ENCODE measurements at places on chromosomes 11 and 22.
A peak's percentile ranks its signal among the peaks of the same experiment; 100 is the strongest.

DNA sequence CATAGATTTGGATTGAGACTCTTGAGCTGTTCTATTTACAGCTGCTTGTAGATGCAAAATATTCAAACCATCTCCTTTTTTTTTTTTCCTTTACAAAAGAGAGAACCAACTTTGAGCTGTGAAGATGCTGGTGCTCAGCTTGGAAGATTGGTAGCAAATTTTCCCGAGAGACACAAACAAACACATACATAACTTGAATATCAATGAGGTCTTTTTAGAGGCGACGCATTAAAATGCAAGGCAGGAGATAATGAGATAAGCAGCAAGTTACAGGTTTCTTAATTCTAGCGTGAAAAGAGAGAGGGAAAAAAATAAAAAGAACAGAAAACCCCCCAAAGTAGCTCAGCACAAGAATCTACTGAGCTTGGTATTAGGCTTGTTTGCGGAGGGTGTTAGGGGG, 247.0 kb upstream of the SORL1-AS1 start:
- no peak for DNase-seq

DNA sequence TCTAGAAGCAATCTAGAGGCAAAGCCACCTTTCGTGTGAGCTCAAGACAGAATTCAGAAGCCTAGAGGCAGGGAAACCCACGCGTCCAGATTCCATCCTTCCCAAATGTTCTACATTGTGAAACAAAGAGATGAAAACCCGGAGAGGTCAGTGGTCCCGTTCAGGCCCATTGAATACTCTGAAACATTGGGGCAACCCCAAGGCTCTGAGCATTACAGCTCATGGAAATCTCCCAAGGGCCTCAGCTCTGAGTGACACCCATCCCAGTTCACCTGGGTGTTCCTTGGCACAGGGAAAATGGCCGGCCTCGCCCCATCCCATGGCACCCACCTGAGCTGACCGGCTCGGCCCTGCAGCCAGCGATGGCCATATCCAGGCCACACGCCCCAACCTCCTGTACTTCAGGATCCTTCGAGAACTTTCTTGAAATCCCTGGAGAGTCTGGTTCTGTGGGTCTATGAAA, 128.6 kb upstream of the FGF3 start:
- no peak for DNase-seq

- no peak for DNase-seq
Observed at GRCh38 chr11:119315131-119316015, 1.6 kb downstream of the MCAM start.

- no peak for DNase-seq
Observed at GRCh38 chr11:113521737-113522517, 46.7 kb upstream of the DRD2 start.

- no peak for DNase-seq
Observed at GRCh38 chr11:120912915-120913314, 111.0 kb upstream of the TBCEL start.

- peak; percentile 82 for DNase-seq
Observed at GRCh38 chr11:17683377-17684161, 35.8 kb upstream of the MYOD1 start.

- DNase-seq, result no peak
Observed at GRCh38 chr11:119117004-119117706, 4.2 kb upstream of the HINFP start.

DNA sequence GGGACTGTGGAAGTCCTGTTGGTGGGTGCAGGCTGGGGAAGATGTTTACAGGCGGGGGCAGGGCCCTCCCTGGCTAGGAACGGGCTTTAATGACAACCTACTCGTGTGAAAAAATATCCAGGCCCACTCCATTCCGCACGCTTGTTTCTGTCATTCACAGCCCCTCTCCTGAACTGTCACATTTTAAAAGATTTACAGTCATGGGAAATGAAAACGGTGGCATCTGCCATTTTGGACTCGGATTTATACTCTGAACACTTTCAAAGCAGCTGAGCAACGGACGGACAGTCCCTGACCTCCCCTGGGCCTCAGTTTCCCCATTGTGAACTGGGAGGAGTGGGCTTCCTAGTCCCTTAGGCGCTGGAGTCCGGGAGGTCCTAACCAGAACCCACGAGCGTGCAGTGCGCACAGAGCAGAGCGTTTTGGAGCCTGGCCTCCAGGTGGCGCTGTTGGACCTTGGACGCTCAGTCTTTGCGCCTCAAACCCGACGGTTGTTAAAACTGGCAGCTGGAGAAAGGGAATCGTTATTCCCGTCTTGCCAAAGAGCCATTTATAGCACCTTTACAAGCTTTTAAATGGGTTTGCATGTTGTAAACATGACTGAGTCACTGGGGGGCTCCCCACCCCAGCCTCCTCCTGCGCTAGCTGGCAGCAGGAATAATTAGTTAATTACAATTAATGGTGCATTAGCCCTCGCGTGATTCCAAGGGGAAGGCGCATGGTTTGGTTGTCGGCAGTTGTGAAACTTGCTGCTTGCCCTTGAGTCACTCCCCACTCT, 75.3 kb downstream of the FBLN1 start:
- DNase-seq, result peak; percentile 57

DNA sequence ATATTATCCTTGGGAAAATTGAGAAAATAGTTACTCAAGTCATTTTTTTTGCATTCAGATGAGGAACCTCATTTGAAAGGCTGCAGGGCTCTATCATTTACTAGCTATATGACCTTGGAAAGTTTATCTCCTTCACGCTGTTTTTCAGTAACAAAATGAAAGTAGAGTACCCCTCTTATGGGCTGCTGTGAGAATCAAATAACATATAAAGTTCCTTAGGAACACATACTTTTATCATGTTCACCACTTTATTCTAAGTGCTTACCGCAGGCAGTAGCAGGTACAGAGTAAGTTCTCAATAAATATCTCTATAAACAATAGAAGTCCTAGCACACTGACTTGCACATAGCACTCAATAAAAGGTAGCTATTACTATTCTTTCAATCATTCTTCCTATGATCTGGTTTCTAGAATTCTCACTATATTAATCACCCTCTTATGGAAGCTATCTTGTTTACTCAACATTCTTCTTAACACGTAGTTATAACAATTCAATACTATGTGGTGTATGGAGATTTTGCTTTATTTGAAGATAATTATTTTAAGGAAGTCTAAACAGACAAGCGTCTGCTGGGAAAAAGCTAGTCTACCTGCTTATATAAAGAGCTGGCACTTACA, 1.9 kb downstream of the C11orf71 start:
- DNase-seq, result no peak

DNA sequence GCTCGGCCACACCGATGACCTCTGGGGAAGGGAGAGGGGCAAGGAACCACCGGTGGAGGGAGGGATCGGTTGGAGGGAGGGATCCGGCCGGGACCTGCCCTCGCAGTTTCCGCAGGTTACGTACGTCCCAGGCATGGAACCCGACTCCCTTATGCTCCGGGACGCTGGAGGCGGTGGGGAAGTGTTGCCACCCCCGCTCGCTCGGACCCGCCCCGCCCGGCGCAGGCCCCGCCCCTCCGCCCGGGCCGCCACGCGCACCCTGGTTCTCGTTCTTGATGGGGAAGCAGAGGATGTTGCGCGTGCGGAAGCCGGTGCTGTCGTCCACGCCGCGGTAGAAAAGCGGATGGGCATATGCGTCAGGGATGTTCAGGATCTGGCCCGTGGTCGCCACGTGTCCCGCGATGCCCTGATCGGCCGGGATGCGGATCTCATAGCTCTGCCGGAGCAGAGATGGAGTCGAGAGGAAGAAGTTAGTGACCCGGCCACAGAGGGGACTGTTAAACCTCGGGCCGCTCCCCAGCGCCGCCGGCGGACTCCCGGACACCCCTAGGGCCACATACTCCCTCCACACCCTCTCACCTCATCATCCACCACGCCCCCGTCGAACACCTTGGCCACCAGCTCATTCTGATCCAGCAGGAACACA, 89.8 kb downstream of the PDE2A start:
- DNase-seq, result no peak

GRCh38 chr11:122933416-122933815, 48.2 kb downstream of the BSX start:
- peak; percentile 13 for DNase-seq

- DNase-seq, result no peak
Observed at GRCh38 chr22:39125622-39126021, 26.9 kb downstream of the CBX7 start.

GRCh38 chr11:64620381-64620971, 29.5 kb downstream of the SLC22A12 start:
- no peak for DNase-seq

DNA sequence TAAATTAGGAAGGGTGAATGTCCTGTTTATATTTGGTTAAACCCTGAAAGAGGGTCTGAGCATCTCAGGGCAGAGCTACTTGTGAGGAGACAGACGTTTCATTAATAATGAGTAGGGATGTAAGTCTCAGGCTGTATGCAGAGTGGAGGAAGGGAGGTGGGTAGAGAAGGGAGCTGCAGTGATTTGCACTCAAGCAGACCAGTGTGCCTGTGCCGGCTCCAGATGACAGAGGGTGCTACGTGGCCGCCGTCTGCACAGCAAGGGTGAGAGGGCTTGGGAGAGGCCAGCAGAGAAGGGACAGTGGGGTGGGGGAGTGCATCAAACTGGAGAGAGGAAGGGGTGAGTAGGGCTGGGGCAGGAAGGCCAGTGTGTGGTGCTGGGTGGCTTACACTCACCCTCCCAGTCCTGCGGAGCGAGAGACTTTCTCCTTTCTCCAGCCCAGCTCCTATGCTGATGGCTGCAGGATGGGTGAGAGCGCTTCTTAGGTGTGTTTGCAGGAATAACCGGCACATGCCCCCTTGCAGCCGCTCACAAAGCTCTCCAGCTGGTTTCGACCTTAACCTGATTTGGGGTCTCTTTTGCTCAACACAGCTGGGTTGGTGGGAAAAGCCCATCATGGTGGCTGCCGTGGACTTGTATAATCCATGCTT, 130.6 kb downstream of the ST3GAL4 start:
- no peak for DNase-seq

DNA sequence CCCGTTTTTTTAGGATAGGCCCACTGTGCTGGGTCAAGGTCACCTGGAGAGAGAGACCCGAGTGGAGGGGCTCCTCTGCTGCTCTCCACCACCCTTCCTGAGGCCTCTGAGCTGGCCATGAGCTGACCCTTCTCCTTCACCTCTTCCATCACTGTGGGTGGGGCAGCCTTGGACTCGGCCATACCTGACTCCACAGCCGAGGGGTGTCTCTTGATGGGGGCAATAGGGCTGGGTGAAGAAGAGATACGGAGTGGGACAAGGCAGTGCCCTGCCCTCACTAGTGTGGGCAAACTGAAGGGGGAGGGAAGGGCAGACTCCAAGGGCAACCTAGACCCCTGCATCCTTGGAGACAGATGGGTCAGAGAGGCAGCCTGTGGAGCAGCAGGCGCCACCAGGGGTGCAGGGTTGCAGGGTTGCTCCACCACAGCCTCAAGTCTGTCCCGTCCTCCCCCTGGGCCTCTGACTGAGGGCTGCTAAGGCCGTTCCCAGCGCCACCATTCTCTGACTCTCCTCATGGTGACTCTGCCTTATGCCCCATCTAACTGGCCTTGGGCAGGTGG, 20.1 kb upstream of the NECTIN1 start:
- DNase-seq, result no peak

DNA sequence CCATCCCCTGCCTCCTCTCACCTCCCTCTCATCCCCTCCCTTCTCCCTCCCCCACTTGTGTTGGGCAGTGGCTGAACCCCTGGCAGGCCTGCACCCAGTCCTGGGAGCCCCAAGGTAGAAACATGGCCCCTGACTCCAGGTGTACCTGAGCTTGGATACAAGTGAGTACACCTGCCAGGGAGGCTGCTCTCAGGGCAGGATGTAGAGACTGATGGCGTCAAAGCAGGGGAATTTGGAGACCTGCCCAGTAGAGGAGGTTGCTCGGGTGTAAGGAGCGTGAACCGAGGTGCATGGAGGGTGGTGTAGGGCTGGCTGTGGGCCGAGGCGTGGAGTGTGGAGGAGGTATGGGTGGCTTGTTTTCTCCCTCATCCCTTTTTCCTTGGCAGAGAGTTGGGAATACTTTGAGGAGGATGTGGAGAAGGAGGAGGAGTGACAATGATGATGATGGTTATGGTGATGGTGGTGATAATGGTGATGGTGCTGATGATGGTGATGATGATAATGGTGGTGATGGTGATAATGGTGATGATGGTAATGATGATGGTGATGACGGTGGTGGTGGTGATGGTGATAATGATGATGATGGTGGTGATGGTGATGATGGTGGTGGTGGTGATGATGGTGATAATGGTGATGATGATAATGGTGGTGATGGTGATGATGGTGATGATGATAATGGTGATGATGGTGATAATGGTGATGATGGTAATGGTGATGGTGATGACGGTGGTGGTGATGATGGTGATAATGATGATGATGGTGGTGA, 12.3 kb downstream of the MRGPRG start:
- no peak for DNase-seq

- no peak for DNase-seq
Observed at GRCh38 chr11:109085708-109086373, 336.1 kb upstream of the C11orf87 start.

DNA sequence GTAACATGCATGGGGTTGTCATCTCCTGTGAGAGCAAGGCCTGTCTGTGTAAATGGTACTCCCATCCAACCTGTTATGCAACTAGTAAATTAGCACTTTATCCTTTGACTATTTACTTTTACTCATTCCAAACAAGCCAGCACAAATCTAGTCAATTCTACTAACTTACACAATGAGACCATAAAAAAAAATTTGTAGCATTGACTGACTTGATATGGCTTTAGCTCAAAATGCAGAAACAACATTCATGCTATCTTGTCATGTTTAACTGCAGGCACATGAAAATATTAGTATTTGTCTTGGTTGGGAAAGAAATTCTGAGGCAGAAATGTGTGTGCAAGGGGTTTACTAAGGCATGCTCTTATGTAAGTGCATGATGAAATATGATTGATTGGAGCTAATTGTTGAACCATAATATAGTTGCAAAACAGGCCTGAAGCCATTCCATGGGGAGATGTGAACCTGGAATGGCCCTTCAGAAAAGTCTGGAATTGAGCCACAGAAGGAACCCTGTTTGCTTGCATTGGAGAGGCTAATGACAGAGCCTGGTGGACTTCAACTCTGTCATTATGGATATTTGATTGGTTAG, 2.5 kb downstream of the SLC22A25 start:
- DNase-seq, result no peak

DNA sequence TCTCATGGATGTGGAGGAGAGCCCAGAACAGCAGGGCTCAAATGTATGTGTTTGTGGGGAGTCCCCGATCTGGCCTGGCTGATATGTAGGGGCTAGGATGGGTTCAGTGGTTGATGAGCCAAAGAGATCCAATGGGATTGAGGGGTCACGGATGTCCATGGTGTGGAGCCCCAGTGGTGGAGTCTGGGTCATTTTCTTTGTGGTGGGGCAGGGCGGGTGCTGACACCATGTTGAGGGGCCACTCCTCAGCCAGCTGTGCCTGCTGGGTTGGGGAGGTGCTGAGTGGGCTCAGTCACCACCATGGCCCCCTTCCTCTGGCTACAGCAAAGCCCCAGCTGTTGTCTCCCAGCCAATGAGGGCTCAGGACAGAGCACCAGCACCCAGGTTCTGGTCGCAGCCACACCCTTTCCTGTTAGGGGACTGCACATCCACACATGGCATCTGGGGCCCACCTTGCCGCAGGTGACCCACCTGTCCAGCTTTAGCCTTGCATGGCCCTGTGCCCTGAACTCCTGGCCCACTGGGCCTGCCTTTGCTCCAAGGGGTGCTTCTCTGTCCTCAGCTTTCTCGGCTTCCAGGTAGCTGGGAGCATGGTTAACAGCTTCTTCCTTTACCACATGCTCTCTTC, 3.2 kb upstream of the GNAZ start:
- DNase-seq, result no peak
